ENCODE measurements at places on chromosomes 4 and X.
A peak's percentile ranks its signal among the peaks of the same experiment; 100 is the strongest.

- no peak for DNase-seq
These were observed 204.1 kb upstream of the NEIL3 start for GRCh38 chr4:177105536-177105935.

GRCh38 chr4:25913056-25913850 is 767 bp upstream of the SMIM20 start:
- DNase-seq = no peak

GRCh38 chr4:142818476-142818875 is 27.6 kb downstream of the INPP4B start:
- no peak for DNase-seq

DNA sequence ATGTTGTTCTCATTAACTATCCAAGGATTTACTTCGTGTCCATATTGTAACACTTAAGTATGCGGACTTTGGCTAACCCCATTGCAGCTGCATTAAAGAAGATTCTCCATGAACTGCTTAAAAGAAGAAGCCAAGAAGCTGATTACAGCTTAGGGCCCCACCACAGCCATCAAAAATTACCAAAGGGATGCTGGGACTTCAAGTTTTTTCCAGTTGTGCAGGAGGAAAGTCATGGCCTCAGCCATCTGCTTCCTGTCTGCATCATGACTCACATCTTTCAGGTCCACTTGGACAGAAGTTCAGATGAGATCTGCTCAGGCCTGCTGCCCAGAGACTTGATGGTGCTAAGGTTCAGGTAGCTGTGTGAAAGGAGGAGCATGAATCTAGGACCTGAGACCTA is 38.8 kb upstream of the CAPN6 start:
- no peak for DNase-seq

GRCh38 chr4:93184053-93184452 is 644.5 kb upstream of the ATOH1 start:
- no peak for DNase-seq

DNA sequence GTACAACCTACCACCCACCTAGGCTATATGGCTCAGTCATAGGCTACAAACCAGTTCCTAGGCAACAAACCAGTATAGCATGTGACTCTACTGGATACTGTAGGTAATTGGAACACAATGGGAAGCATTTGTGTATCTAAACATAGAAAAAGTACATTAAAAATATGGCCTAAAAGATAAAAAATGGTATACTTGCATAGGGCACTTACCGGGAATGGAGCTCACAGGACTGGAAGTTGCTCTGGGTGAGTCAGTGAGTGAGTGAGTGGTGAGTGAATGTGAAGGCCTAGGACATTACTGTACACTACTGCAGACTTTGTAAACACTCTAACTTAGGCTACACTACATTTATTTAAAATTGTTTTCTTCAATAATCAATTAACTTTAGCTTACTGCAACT is 139.2 kb upstream of the RBPJ start:
- no peak for DNase-seq

- no peak for DNase-seq
These were observed 90.1 kb downstream of the CLCN4 start for GRCh38 chrX:10246846-10247245.

GRCh38 chrX:87572901-87573300 is 55.3 kb downstream of the KLHL4 start:
- DNase-seq = no peak

DNA sequence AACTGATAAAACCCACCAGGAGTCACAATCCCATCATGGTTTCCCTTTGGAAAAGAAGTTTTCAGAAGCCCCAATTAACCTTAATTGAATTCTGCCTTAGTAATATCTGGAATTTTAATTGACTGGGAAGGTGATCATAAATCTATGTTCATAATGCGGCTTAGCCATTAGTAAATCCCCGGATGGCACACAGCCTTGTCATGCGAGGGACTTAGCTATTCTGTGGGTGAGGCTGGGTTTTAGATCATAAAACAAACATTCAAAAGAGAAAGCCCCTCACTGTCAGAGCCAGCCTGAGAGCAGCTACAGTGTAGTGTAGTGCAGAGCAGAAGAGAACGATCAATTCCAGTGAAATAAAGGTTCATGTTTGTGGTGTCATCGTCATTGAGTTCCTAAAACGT is 124.0 kb upstream of the NOCT start:
- DNase-seq = no peak

DNA sequence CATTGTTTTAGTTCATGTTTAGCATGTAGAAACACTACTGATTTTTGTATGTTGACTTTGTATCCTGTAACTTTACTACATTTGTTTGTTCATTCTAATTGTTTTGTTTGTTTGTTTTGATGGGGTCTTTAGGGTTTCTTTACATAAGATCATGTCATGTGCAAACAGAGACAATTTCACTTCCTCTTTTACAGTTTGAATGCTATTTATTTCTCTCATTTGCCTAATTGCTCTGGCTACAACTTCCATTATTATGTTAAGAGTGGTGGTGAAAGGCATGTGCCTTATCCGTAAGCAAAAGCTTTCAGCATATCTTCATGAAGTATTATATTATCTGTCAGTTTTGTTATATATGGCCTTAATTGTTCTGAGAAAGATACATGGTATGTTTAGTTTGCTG is 571.1 kb downstream of the PCDH7 start:
- no peak for DNase-seq

DNA sequence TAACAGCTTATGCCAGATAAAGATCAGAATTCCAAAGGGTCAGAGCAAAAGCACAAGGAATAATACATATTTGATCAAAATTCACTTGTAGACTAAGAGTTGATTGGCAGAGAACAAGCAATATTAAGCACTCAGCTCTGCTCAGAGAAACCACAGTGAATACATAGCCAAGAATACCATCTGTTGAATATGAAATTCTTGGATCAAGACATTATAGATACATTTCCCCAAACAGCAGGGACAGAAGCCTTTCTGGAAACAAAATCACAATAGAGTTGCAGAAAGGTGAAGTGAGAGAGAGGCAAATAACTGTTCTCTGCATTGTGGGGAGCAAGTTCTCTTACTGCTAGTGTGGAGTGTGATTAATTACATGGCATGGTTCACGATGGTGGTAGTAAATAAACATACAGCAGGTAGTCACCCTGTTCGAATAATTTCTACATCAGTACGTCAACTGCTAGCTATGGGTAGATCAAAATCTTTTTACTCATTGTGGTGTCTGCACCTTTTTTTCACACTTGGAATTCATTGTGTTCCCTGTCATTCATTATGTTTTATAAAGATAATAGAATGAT is 366.7 kb downstream of the PCDH7 start:
- no peak for DNase-seq

- DNase-seq = peak; percentile 73
These were observed 23.9 kb upstream of the PRDM8 start for GRCh38 chr4:80173401-80173800.

DNA sequence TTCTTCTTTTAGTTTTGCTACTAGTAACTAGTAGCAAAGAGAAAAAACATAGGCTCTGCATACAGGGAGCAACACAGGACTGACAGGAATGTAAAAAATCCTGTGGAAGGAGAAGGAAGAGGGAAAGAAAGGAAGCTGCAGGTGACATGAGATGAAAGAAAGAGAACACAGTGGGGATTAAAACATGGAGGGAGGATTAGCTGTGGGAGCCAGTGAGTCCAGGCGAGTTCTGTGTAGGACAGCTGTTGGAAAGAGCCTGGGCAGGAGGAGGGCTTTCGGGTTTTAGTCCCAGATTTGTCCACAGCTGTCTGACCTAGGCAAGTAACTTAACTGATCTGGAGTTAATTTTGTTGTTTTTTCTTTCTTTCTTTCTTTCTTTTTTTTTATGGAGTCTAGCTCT is 21.6 kb downstream of the CCNG2 start:
- DNase-seq = no peak

DNA sequence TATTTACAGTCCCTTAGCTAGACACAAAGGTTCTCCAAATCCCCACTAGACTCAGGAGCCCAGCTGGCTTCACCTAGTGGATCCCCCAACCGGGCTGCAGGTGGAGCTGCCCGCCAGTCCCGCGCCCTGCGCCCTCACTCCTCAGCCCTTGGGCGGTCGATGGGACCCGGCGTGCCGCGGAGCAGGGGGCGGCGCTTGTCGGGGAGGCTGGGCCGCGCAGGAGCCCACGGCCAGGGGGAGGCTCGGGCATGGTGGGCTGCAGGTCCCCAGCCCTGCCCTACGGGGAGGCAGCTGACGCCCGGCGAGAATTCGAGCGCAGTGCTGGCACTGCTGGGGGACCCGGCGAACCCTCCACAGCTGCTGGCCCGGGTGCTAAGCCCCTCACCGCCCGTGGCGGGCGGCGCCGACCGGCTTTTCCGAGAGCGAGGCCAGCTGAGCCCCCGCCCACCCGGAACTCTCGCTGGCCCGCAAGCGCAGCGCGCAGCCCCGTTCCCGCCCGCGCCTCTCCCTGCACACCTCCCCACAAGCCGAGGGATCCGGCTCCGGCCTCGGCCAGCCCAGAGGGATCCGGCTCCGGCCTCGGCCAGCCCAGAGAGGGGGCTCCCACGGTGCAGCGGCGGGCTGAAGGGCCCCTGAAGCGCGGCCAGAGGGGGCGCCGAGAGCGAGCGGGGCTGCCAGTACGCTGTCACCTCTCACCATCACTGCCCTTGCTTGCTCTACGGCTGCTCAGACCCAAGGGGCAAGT is 39.4 kb downstream of the WFS1 start:
- DNase-seq = no peak

DNA sequence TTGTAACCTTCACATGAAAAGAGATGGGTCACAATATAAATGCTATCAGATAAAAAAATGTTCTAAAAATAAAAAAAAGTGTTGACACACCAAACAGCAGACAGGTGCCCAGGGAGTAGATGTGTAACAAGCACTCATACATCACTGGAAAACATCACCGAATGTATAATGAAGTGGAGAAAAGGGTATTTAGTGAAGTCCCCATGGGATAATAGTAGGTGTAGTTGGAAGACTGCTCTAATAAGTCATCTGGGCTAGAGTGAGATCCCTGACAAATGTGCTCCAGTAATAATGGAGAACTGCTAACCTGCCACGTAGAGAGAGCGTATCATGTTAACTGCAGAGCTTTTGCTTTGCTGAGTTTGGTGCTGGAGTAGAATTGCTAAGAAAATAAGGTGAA is 152.0 kb downstream of the GRIA2 start:
- no peak for DNase-seq

- no peak for DNase-seq
These were observed 37.1 kb downstream of the HEPH start for GRCh38 chrX:66200855-66201795.

DNA sequence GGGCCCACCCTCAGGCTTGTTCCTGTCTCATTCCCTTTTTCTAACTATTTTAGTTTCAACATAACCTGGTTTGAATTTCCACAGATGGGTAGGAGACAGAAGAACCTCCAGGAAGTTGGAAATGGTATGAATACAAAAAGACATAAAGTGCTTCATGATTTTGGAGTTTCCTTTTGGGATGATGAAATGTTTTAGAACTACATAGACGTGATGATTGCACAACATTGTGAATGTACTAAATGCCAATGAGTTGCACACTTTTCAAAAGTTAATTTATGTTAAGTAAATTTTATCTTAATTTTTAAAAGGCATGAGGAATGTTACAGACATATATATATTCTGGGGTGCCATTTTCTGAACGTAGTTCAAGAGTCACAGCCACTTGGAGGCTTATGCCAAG is 41.1 kb upstream of the IBSP start:
- DNase-seq = no peak

GRCh38 chr4:143641361-143641760 is 59.1 kb downstream of the FREM3 start:
- DNase-seq = no peak

- DNase-seq = no peak
These were observed 115.9 kb upstream of the TEX13D start for GRCh38 chrX:124216396-124217115.

GRCh38 chrX:40298069-40298468 is 200.3 kb upstream of the BCOR start:
- DNase-seq = no peak

GRCh38 chr4:180811556-180811955 is 1431.6 kb upstream of the TENM3 start:
- DNase-seq = no peak

- no peak for DNase-seq
These were observed 12.7 kb downstream of the PRSS12 start for GRCh38 chr4:118340109-118340508.

DNA sequence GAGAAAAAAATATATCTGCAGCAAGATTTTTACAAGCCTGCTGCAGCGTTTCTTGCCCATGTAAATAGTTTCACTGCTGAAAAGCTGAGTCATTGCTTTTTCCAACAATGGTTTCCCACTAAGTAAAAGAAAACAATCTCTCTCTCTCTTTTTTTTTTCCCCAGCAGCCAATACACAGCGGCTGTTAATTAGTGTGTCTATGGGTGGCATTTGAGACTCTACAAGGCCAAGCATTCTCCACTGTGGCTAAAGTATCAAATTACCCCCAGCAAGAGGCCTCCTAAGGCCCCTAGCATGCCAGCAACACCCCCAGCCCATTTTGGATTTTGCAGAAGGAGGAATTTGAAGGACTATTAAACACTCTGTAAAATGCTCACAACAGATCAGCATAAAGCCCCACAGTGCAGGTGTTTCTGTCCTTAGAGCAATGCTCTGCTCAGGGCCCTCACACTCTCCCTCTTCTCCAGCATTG is 837.4 kb downstream of the TRIML1 start:
- no peak for DNase-seq

- DNase-seq = peak; percentile 7
These were observed 26.6 kb downstream of the SNX25 start for GRCh38 chr4:185235843-185236503.

DNA sequence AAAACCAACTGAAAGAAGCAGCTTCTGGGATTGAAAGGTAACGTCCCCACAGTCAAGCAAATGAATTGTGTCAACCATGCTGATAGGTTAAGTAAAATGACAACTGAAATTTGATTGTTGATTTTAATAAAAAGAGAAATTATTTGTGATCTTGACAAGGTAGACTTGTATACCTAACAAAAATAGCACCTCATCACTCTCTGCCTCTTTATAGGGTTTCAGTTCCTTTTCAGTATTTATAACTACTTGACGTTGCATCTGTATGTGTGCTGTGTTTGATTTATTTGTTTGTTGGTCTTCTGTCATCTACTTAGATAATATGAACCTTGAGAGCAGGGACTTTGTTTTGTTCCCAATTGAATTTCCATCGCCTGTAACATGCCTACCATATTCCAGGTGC is 7.9 kb upstream of the PPP3CA start:
- no peak for DNase-seq

- DNase-seq = no peak
These were observed 117.0 kb downstream of the TBL1X start for GRCh38 chrX:9581771-9582385.

GRCh38 chr4:144650311-144651005 is 4.5 kb downstream of the HHIP start:
- no peak for DNase-seq

DNA sequence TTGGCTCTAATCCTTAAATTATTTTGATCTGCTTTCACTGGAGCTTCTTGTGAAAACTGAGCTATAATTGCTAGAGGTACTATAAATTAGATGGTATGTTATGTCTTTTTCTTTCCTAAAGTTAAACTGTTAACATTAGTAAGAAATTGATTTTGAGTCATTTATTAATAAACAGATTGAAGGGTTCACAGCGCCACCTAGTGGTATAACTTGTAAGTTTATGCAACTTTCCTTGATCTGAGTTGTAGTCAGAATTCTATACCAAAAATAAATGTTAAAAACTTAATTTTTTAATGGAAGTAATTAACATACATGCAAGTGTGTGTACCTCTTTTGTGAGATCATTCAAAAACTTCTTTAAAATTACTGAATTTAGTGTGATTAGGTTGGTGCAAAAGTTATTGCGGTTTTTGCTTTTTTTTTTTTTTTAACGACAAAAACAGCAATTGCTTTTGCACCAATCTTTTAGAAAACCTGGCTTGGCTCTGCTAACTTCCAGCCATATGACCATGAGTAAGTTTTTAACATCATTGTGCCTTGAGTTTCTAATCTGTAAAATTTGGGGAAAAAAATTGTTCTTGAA is 151.5 kb downstream of the CENPC start:
- DNase-seq = peak; percentile 2
